Vagina (tissue), 2 donors: ENCODE measurements at places on chromosomes 11 and 22.

- no peak for DNase-seq
Measured at GRCh38 chr11:57566005-57566904, 1.2 kb downstream of the UBE2L6 start.

DNA sequence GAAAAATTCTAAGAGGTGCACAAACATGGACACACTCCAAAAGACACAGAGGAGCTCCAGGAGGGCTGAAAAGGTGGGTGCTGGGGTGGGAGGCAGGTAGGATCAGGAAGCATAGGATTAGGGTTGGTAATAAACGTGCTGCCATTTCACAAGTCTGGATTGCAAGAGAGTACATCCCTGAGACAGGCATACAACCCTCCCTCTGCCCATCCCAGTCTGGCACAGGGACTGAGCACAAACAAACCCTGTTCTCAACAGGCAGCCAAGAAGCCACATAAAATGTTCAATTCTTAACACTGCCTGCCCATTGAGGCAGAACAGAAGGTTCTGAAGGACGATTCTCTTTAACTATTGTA lies 18.5 kb downstream of the SLC35F2 start:
- DNase-seq, result no peak

DNA sequence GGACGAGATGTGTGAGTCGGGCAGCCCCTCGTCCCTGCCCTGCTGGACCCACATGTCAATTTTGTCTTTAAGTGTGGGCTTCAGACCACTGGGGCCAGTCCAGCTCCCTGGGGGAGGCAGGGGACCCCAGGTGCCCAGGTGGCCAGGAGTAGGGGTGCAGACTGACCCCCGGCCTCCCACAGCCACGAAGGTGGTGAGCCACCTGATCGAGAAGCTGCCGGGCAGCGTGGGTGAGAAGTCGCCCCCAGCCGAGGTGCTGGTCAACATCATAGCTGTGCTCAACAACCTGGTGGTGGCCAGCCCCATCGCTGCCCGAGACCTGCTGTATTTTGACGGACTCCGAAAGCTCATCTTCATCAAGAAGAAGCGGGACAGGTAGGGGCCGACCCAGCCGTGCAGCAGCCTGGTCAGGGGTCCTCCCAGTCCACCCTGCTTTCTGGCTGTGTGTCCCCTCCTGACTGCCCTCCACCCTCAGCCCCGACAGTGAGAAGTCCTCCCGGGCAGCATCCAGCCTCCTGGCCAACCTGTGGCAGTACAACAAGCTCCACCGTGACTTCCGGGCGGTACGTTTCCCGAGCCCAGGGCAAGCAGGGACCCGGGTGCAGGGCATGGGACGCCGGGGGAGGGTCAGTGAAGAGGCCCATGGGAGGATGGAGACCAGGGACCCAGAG lies 9.9 kb downstream of the PKP3 start:
- DNase-seq, result no peak

GRCh38 chr11:13216019-13216710 lies 61.4 kb upstream of the BMAL1 start:
- DNase-seq, result no peak

DNA sequence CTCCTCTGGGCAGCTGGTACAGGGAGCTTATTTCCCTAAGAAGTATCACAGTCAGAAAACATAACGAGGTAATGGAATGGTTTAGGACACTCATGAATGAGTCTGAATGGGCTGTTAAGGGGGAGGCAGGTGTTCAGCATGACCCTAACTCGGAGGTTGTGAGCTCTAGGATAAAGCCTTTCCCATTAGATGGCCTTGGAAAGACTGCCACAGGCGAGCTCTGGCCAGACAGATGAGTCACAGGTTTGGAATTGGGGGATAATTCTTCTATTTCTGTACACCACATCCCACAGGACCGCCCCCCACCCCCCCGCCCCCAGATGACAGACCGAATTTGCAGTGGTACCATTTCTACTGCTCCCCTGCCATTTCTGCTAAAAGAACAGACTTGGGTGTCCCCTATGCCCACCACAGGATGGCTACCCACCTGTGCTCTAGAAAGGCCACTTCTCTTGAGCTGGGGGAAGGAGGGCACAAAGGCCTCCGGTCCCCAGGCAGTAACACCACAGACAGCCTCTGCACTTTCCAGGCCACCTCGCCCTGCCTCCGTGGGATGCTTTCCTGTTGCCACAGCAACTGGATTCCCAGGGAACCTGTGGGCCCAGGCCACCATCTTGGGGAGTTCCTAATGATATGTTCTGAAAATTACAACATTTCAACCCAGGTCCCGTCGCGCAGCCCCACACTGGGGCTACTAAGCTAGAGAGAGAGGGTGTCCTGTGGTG lies 76.7 kb downstream of the TRIM29 start:
- peak; percentile 83 for DNase-seq

- DNase-seq, result no peak
Measured at GRCh38 chr11:47468598-47469214, 19.8 kb upstream of the RAPSN start.

- no peak for DNase-seq
Measured at GRCh38 chr11:108933630-108934029, 268.8 kb downstream of the DDX10 start.

- DNase-seq, result no peak
Measured at GRCh38 chr22:30870451-30871345, 97.9 kb downstream of the MORC2 start.

- DNase-seq, result no peak
Measured at GRCh38 chr22:40023341-40023841, 28.6 kb downstream of the FAM83F start.

GRCh38 chr11:82462608-82463242 lies 270.9 kb downstream of the FAM181B start:
- DNase-seq, result no peak

GRCh38 chr22:43128928-43129424 lies 14.2 kb downstream of the MCAT start:
- DNase-seq, result no peak
